T-cell (primary cell): ENCODE measurements at places on chromosomes 6 and 20. TPM values are rescaled to one million over a fixed set of nuclear protein-coding genes. Genes with fewer than 3 reads are reported as not detected.

LY86 gene
- 0.54 TPM for total RNA-seq

GNRH2 gene
- total RNA-seq = 1.8 TPM

KHDC1L gene
- not detected for total RNA-seq

WDR46 gene
- total RNA-seq = 68.5 TPM

STMND1 gene
- total RNA-seq = not detected

SYS1 gene
- 86.9 TPM for total RNA-seq

FOXS1 gene
- not detected for total RNA-seq

SOX18 gene
- 0.35 TPM for total RNA-seq
